ENCODE measurements at places on chromosomes 13 and 19.

DNA sequence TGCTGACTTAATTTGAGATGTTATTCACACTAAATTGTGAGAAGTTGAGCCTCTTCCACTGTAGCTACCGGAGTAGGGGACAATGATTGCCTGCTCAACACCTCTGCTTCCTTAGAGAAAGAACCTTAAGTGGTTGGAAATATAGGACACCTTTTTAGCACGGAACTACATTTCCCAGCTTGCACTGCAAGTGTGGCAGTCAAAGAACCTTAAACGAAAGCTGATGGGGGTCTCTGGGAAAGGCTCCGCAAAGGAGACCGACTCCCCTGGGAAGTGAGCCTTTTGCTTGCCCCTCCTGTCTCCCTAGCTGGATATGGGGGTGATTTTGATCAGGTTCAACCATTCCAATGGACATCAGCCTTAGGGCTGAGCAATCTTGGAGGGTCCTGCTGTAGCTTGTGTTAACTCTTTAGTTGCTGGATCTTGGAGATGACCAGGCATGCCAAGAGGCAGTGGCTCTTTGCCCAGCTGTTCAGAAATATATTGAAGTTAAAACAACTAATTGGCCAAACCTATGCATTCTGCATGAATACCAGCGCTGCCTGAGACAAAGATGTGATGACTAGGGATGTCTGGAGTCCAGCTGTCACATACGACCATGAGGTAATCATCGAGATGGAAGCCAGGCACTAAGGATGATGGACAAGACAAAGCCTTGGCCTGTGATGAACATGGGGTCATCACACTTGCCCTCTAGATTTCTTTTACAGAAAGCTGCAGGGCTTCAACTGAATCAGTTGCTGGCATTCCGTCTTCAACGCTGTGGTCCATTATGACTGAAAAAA, 286.5 kb downstream of the FOXO1 start:
- no peak for DNase-seq

GRCh38 chr19:39858541-39858940, 12.4 kb upstream of the FBL start:
- no peak for DNase-seq

DNA sequence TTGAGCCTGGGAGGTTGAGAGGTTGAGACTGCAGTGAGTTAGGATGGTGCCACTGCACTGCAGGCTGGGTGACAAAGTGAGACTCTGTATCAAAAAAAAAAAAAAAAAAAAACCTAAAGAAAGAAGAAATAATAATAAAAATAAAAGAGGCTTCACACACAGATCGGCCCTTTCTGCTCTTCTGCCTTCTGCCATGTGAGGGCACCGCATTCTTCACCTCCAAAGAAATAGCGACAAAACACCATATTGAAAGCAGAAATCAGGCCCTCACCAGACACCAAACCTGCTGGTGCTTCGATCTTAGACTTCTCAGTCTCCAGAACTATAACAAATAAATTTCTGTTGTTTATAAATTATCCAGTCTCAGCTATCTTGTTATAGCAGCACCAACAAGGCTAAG, 3.0 kb downstream of the ZNF649 start:
- DNase-seq, result no peak

DNA sequence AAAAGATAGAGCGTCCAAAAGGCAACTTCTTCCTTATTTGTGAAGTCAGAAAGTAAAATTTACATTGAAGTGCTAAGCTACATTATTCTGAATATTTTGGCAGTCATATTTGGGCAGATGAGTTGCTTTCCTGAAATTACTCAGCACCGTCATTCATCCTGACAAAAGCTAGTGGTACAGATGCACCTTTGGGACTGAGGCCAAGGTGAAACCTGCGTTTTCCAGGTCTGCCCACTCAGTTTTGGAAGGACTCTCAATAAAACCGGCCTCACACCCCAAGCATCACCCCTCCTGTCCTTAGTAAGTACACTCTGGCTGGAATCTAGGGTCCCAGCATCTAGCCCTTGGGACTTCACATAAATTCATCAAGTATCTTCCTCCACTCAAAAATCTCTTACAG, 187.5 kb downstream of the TM9SF2 start:
- no peak for DNase-seq

DNA sequence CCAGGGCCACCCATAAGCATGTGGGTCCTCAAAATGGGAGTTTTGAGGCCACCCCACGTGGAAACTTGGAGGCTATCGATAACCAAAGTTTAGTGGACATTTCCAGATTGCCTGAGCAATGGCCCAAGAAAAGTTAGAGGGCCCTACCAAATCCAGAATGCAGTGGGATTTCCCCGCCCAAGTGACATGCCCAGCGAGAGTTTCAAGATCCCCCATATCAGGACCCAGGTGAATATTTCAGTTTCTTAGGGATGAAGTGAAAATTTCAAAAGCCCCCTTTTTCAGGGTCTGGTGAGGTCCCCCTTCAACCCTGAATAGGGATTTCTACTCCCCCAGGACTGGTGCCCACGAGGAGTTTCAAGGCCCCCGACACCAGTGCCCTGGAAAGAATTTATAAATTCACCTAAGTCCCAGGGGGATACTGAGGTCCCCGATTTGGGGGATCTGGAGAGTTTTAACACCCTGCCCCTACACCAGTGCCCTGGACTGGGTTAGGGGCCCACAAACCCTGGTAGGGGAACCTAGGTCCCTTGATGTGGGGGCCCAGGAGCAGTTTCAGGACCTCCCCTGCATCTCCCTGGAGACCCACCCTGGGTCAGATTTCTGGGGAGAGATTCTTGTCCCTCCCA, 695 bp downstream of the BST2 start:
- DNase-seq, result peak; percentile 34

GRCh38 chr13:102879793-102880499, 34.1 kb downstream of the ERCC5 start:
- no peak for DNase-seq

- DNase-seq, result peak; percentile 98
These were observed at the start of gene SH3GL1 for GRCh38 chr19:4400135-4400936. TSS of gene SH3GL1 (minus strand) at chr19:4400547. CDS start at chr19:4400368, 179 bp downstream.

GRCh38 chr19:1163934-1164683, 10.0 kb downstream of the SBNO2 start:
- DNase-seq, result no peak

DNA sequence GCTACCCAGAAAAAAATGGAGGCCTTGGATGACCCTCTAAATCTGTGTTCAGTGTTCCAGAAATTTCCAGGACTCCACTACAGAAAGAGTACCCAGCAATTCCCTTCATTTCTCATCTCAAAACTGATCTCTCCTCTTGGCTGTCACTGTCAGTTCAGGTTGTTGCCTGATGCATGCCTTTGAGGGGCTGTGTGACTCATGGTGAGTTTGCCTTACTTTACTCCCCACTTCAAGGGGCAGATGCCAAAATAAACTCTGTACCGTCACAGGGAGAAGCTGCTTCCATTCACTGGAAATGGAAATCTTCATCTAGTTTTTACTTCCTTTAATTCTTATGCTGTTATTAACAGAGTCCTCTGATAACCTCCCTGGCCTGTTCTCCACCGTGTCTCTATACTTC, 1075.0 kb downstream of the DIAPH3 start:
- no peak for DNase-seq

- DNase-seq, result peak; percentile 16
These were observed 481.0 kb downstream of the FOXO1 start for GRCh38 chr13:40185414-40185813.

DNA sequence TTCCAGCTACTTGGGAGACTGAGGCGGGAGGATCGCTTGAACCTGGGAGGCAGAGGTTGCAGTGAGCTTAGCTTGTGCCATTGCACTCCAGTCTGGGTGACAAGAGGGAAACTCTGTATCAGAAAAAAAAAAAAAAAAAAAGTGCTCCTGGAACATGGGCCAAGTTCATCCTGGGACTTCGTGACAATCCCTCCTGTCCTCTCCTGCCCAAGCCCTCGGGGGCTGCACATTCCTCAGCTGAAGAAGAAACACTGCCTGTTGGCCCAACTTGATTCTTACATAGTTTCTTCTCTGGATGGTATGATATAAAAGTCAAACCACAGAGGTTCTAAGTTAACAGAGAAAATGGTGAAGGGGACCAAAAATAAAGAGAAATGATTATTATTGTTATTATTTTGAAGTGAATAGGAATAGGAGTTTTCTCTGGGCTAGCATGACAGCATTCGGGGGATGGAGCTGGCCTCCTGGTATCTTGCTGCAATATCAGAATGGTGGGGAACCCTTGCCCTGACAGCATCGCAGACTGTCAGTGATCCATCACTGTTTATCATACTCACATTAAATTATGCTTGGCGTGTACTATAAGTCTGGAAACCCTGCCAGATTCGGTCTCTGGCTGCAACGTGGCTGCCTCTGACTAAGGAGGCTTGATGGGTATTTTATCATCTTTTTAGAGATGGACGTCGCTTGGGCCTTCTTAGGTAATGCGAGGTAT, 113.7 kb upstream of the OXGR1 start:
- no peak for DNase-seq

DNA sequence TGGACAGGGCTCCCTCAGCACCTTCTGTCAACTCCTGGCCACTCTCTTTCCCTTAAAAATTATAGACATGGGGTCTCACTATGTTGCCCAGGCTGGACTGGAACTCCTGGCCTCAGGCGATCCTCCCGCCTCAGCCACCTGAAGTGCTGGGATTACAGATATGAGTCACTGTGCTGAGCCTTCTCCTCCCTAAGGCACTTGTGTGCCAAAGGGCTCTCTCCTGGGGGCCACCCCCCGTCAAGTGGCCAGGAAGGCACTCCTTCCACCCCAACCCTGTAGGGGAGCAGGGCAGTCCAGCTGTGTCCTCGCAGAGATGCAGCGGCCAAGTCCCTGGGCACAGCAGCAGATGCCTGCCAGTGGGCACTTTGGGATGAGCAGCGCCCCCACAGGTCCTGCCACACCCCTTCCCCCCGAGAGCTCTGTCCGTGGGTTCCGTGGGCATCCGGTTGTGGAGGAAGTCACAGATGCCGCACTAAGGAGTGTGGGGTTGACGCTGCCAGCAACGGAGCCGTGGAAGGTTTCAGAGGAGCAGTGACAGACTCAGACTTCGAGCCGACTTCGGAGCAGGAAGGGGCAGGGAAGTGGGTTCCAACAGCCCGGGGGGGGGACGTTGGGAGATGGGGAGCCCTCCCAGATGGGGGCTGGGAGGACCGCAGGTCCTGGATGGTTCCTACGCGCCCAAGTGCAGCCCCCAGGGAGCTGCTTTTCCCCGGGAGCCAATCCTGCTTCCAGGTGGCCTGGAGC, 3.3 kb upstream of the UQCR11 start:
- peak; percentile 8 for DNase-seq

DNA sequence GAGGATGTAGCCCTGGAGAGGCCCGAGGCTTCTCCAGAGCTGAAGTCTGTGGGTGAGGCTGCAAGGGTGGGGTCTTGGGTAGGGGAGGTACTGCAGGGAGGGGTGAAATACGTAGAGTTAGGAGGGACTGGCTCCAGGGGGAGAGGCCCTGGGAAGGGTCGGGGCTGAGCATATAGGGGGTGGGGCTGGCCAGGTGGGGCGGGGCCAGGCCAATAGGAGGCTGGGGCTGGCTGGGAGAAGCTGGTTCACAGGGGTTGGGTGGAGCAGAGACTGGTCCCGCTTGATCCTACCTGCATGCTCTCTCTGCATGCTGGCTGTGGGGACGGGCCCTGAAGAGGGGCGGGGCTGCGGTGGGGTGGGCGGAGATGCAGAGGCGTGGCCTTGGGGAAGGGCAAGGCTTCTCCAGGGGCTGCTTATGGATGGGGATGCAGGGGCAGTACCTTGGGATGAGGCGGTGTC, 51.9 kb downstream of the CELF5 start:
- DNase-seq, result peak; percentile 17

DNA sequence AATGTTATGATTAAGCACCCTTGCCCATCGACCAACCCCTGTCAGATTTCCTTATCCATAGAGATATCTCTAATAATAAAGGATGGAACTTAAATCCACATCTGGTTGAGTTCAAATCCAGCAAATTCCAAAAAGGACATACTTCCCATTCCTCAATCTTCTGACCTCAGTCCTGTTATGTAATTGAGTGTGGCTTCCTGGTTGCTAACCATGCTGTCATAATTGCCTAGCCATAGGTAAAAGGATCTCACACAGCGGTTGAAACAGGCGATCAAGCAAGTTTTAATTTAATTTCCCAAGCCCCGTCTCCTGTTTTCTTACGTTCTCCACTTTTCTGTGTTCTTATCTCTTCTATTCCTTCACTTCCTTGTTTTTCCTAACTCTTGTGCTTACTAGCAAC, 550.3 kb downstream of the GPC6 start:
- no peak for DNase-seq

All from suppressor macrophage treated with lipopolysaccharide for 1 hour (primary cell).